CD8-positive, alpha-beta memory T cell (primary cell): ENCODE measurements at places on chromosomes 13 and 19.

DNA sequence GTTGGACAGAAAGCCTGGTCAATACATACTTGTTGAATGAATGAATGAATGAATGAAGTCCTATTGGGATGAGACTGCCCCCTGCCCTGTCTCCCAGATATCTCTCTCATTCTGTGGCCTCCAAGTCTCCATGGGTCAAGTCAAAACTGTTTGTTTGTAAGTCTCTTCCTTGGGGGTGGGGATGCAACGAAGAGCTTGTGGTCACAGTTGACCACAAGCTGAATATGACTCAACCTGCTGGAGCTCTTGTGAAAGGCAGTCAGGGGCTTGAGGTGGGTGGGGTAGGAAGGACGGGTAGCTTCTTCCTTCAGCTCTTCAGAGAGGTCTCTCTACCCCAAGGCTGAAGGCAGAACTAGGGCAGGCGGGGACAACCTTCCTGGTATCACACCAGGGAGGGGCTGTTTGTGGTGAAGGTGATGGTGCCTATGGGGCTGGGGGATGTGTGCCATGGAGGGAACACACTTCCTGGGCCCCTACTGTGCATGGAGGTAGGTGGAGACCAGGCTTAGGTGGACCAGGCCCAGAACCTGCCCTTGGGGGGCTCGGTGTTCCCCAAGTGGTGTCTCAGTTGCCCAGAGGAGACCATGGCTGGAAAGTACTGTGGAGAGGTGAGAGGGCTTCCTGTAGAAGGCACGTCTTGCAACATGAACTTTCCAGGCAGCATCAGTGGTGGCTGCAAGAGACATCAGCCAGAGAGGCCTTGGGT, 8.0 kb downstream of the MYO1F start:
- DNase-seq: peak; percentile 92

GRCh38 chr19:47356900-47357299, 7.8 kb downstream of the DHX34 start:
- DNase-seq: no peak

DNA sequence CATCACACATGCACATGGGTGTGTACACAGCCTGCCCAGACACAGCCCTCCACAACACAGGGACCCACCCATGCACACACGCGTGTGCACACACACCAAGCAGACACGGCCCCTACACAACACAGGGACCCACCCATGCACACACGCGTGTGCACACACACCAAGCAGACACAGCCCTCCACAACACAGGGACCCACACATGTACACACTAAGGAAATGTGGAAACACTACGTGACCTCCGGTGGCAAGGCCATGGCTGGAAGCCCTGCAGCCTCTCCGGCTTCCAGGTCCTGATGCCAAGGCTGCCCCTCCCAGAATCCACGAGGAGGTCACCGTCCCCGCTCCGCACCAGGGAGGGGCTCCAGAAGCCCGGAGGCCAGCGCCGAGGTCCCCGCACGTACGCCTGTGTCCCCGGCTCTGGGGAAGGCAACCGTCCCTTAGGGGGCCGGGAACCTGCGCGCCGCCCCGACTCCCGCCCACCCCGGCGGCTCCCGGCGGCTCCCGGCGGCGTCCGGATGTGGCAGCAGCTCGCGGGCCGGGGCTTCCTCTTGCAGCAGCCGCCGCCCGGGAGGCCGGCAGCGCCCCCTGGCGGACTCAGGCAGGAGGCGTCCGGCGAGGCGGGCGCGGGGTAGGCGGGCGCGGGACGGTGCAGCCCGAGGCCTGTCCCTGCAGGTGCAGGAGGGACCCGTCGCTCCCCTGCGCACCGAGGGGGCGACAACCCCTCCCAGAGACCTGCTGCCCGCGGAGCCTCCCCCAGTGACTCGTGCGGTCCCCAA, 29.8 kb upstream of the GRTP1 start:
- DNase-seq: peak; percentile 79

GRCh38 chr13:44908266-44908665, 81.0 kb downstream of the NUFIP1 start:
- DNase-seq: no peak

DNA sequence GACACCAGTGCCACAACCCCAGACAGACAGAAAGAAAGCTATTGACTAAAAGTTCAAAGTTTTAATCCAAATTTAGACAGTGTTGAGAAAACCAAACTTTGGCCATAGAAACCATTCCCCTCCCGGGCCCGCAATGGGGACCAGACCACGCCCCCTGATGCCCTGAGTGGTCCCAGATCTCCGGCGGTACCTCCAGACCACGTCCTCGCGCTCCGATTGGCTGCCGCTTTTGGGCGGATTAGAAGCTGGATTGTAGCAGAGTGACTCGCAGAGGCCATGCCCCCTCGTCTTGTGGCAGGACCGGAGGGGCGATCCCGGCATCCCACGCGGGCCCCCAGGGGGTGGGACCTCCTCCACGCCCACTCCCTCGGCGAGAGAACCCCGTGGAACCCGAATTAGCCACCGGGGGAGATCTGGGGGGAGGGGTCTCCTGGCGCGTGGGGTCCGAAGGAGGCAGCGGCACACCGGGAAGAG, 797 bp upstream of the HSD17B14 start:
- DNase-seq: peak; percentile 80

DNA sequence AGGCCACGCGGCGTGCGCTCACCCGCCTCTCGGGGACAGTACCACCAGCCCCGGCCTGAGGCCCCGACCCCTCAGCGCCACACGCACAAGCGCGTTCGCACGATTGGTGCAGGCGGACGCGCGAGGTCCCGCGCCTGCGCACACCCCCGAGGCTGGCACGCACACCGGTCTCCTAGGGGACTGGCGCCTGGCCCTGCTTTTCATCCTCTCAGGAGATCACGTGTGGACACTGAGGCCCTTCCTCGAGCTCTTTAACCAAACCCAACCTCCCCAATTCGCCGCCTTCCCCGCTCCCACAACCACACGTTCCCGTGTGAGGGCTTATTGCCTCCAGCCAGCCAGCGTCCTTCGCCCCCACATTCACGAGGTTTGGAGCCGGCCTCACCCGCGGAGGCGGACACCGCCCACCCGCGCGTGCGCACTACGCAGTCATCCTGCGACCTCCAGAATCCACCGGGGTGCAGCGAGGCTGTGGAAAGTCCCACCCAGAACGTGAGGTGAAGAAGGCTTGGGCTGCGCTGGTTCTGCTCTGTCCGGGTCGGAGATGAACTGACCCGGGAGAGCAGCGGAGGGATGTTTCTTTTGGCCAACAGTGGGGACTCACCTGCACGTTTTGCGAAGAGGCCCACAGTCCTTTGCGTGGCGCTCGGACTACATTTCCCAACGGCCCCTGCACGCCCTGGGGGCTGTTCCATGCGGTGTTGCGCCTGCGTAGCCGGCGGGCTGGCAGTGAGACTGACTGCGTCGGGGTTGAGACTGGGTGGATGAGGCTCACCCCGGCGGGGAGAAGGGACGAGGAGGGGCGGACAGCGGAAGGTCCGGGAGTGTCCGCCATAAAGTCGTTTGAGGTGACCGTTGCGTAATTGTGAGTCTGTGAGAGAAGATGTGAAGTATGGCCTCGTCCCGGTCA, 539 bp upstream of the ZNF667 start:
- DNase-seq: peak; percentile 49

DNA sequence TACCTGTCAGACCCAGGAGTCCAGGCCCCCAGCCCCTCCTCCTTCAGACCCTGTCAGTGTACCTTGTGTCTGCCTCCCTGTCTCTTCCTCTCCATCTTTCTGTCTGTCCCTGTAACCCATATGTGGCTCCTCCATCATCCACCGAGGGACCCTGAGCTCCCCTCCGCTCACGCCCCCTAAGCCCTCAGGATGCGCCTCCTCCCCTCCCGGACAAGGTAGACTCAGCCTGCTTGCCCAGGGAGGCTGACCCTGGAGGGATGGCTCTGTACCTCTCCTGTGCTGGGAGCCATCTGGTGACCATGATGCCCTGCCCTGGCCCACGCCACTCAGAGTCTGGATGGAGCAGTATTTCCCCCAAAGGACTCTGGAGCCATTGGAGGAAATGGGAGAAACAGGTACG, 1.0 kb upstream of the CAPN12 start:
- DNase-seq: no peak

DNA sequence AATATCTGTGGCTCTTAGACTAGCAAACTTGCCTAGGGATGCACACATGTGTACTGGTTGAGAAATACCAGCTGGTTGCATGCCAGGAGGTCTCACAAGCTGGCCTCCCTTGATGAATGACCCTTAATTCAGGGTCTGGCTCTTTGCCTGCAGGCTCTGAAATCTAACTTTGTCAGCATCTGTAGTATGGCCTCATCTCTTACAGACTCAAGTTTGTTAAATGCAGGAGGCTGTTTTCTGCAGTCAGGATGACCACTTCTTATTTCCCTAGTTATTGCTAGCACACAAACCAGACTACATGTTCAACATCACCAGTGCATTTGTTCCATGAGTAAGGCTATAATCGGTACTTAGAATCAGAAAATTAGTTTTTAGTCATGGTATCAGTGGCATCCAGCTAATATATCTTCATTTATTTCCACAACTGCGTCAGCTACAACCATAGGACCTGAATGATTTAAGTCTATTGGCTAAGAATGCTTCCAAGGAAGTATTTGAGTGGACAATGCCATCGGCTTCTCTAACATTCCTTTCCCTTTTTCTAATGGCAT, 23.3 kb upstream of the POSTN start:
- no peak for DNase-seq

DNA sequence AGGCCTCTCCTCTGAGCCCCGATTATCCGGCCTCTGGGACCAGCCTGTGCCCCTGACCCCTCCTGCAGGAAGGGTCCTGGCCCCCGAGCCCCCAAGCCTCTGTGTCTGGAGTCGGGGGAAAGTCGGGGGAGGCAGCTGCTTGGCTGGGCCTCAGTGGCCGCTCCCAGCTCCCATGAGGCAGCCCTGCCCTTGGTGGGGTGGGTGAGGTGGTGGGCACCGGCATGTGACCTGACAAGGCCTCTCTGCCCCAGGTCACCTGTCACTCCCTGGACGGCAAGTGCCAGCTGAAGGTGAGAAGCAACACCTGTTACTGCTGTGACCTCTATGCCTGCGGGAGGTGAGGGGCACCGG, 41.5 kb downstream of the TMEM255B start:
- no peak for DNase-seq

DNA sequence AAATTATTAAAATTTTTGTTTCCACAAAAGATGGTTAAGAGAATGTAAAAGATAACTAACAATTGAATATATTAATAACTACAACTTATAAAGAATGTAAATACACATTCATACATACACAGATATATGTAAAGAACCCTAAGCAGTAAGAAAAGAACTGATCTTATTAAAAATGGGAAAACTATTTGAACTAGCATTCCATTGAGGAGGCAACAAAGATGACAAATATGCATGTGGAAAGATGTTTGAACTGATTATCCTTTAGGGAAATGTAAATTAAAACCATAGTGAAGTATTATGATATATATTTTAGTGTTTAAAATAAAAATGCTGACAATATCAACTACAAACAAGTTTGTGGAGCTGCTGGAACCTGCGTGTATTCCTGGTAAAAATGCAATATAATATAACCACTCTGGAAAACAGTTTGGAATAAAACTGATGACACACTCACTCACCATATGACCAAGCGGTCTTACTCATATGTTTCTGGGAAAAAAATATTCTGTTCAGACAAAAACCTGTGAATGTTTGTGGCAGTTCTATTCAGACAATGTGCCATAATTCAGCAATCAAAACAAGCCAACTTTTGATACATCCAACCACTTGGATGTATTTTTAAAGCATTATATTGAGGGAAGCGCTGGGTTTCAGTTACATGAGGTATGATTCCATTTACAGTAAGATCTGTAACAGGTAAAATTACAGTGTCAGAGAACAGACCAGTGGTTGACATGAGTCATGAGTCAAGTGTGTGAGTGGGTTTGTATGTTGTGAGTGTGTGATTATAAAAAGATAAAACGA, 694.4 kb upstream of the SLITRK5 start:
- no peak for DNase-seq

- DNase-seq: peak; percentile 70
Measured at GRCh38 chr19:51158474-51159129, 16.5 kb downstream of the SIGLEC7 start.

DNA sequence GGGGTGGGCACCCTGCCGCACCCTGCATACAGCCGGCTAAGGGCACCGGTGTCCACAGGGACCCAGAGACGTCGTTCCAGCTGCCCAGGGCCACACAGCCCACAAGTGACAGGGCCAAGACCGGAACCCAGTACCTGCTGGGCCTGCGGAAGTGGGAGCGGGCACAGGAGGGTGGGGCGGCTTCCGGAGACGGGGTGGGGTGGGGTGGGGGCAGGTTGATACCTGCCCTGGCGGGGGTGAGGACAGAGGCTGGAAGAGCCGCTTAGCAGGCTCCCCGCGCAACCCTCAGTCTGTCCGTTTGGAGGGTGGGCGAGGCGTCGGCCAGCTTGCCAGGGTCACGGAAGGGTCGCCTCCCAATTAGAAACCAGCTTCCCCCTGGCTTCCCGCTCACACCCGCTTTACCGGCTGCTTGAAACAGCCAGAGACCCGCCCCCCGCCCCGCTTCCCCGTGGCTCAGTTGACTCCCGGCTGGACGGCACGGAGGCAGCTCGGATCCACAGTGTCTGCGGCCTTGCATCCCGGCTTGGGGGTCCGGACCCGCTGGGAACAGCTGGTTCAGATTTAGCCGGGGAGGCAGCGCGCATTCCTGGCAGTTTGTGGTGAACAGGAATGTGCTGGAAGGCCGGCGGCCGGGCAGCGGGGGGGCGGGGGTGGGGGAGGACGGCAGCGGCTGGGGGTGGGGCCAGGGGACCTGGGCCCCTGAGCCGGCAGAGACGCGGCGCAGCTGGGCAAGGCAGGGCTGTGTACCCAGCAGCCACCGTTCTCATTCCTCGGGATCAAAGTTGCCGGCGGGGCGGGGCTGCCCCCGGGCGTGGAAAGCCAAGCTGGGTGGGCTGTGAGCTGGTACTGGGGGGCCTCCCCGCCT, 1.9 kb downstream of the CNN2 start:
- DNase-seq: peak; percentile 82

GRCh38 chr13:107518292-107518691, 697.0 kb downstream of the LIG4 start:
- no peak for DNase-seq

GRCh38 chr13:40168425-40169166, 497.8 kb downstream of the FOXO1 start:
- DNase-seq: no peak

- peak; percentile 10 for DNase-seq
Measured at GRCh38 chr19:41792513-41793413, 3.6 kb upstream of the CEACAM3 start.

- peak; percentile 62 for DNase-seq
Measured at GRCh38 chr19:55454787-55455243, 6.6 kb downstream of the ISOC2 start.

DNA sequence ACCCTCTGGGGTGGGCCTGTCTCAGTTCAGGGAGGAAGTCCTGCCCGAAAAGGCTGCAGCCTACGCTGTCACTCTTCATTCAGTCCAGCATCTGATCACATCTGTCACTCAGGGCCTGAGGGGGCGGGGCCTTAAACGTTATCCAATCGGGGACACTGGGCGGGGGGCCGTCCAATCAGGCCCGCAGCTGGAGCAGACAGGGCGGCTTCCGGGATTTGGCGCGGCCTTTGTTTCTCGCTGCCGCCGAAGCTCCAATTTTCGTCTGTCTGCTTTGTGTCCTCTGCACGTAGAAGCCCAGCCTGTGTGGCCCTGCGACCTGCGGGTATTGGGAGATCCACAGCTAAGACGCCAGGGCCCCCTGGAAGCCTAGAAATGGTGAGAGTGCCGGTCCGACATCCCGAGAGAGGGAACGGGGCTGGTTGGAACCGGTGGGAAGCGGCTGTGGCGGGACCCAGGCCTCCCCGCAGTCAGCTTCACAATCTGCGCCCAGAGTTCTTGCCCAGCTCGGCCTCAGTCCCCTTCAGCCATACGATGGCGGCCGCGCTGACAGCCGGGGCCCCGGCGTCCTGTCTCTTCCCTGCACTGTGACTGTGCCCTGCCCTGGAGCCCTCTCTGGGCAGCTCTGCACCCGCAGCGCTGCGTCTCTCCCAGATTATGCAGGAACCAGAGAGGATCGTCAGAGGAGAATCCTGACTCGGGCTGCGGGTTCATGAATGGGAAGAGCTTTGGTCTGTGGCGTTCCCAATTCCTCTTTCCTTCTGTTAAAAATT, at the start of gene ZNF730:
TSS of gene ZNF730 (plus strand) at position 224 of the 770 bp plus-strand sequence. CDS start at position 373, 149 bp downstream.
- DNase-seq: no peak
